ENCODE measurements at places on chromosomes 5 and 9. TPM values are rescaled to one million over a fixed set of nuclear protein-coding genes. Genes with fewer than 3 reads are reported as not detected.

The PCDHB11 gene
- polyA plus RNA-seq = 4.4 TPM

The CCDC180 gene
- polyA plus RNA-seq = 30.0 TPM

The DCAF12 gene
- 64.2 TPM for polyA plus RNA-seq

DNA sequence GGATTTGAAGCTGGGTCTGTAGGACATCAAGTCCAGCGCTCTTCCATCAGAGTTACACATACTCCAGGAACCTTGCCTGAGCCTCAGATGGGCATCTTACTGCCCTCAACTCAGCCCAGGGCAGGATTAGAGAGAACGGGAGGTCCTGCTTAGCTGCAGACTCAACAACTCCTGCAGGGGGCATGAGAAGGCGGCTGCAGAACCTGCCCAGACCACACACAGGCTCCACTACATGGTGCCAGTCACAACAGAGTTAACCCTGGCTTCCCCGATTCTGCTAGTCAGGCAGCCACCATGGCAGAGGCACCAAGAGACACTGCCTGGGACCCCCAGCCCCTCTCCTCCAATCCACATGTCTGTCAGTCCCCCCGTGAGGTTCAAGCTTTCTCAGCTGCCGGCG lies 23.9 kb upstream of the CPLX2 start:
- DNase-seq = no peak

DNA sequence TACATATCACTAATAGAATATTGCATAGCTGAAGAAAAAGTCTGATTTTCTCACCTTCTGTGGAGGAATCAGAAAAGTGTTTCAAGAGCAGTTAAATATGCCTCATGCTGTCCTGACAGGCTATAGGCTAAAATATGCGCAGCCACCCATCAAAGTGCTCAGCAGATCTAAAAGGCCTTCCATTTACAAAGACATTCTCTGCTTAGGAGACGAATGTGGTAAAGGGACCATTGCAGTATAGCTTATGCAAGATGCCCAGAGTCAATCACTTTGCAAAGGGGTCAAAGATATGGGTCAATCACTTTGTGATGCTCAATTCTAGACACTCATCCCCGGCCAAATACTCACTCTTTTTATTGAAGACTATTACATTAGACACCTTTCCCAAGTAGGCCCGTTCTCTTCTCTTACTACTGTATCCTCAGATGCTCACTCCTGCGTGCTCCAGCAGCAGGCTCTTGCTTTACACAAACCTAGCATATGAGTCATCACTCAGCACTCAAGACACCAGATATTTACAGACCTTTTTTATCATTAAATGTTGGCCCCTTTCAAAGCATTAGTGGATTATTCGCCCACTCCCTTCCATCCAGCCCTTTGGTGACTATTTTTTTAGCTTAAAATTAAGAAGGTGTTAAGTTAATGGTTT lies 568.2 kb upstream of the CDH18 start:
- DNase-seq = no peak

- DNase-seq = peak; percentile 68
These were observed 1.2 kb upstream of the MEGF9 start for GRCh38 chr9:120715389-120715924.

- no peak for DNase-seq
These were observed 602 bp upstream of the CD274 start for GRCh38 chr9:5449521-5450358.

- no peak for DNase-seq
These were observed 3.1 kb downstream of the CCDC183 start for GRCh38 chr9:136799079-136799853.

DNA sequence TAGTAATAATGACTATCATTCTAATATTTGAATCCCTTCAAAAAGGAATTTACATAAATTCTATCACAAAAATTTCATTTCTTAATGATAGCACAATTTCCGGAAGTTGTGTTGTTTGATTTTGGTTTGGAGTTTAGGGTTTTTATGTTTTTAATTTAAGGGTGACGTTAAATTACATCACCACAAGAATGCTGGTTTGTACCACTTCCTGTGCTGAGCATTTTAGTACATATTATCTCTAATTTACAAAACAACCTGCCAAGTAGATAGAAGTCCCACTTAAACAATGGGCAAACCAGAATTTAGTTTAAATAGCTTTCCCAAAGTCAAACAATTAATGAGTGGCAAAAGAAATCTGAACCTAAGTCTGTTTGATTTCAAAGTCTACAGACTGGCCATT lies 63.4 kb downstream of the DENND1A start:
- DNase-seq = no peak

DNA sequence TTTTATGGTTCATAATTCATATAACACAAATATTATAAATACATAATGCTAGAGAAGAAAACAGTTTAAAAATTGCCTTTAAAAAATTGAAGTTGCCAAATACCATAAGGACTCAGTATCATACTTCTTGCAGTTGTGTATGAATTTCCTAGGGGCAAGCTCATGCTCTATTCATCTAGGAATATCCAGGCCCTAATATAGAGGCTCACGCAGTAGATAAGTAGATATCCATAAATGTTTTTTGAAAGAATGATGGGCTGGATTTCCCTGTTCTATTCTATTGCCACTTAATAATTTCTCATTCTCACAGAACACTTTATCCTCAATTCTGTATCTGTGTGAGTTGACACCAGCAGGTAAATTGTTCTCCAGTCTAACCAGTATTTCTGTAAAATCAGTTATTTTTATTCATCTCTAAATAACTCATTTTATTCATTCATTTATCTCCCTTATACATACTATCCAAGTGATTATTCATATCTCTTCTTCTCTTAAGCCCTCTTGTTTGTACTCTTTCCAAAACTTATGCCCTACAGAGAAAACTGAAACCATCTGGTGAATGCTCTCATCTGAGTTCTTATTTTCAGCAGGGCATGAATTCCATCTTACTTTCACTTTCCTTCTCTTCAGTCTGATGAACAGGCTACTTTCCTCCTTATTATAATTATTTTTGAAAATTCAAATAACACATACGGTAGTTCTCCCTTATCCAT lies 97.1 kb downstream of the SLC44A1 start:
- DNase-seq = no peak

- DNase-seq = no peak
These were observed 72.4 kb upstream of the CXCL14 start for GRCh38 chr5:135651156-135651555.

Measured in left kidney (tissue), 8 donors.